ENCODE measurements at places on chromosomes 1 and 21.
A peak's percentile ranks its signal among the peaks of the same experiment; 100 is the strongest.

- peaks cover 13% of the 10 kb centered on the region for H3K36me3 ChIP-seq
- no peak overlapping the region for H3K27ac ChIP-seq
- DNase-seq = peak; percentile 70
- H3K4me1 ChIP-seq = no peaks in the 10 kb centered on the region
- no peak overlapping the region for H3K4me3 ChIP-seq
Observed at GRCh38 chr1:31335007-31335406, 37.9 kb downstream of the FABP3 start.

DNA sequence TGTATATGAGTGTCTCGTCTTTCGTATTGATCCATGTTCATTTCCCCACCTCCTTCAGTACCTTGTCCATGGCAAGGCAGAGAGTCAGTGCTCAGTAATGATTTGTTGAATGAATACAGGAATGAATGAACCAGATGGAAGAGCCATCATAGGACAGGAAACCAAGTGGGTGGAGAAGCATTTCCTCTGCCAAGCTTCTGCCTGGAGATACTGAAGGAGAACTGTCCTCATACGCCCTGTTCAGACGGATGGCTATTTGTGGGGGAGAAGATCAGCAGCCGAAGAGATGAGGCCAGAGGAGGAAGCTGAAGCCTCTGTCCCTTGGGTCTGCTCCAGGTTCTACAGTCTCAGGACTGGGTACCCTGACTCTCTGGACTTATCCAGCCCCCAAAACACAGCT is 5.8 kb downstream of the FAM43B start:
- DNase-seq = no peak
- H3K36me3 ChIP-seq = no peaks in the 10 kb centered on the region
- peaks cover 51% of the 10 kb centered on the region for H3K27me3 ChIP-seq
- peaks cover 5% of the 10 kb centered on the region for H3K4me1 ChIP-seq

GRCh38 chr1:180603223-180603849 is 28.5 kb upstream of the XPR1 start:
- H3K4me1 ChIP-seq = no peaks in the 10 kb centered on the region
- no peaks in the 10 kb centered on the region for H3K27me3 ChIP-seq
- H3K4me3 ChIP-seq = no peak overlapping the region
- H3K27ac ChIP-seq = no peak overlapping the region
- no peak for DNase-seq

DNA sequence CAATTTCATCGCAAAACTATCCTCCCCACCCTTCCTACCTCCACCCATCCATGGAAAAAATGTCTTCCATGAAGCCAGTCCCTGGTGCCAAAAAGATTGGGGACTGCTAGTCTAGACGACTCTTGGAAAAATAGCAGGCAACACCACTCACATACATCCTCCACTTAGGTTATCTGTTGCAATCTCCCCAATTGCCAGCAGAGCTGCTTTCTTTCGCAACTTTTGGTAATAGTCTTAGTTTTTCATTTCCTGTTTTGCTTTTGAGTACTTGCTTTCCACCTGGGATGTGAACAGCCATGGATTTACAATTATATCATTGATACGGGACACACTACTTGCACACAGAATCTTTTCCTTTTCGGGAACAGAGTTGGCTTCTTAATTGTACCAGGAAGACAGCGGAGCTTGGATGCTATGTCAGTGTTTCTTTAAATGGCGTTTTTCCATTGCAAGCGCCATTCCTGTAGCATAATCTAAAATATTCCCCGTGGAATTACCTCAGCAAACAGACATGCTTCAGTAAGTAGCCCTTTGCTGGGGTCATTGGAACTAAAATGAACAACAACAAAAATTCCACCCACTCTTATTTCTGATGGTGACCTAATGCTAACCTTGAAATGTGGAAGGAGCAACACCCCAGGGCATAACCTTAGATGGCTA is 183.3 kb upstream of the ADGRL2 start:
- no peaks in the 10 kb centered on the region for H3K36me3 ChIP-seq
- no peak overlapping the region for H3K4me3 ChIP-seq
- DNase-seq = no peak
- no peak overlapping the region for H3K27ac ChIP-seq
- H3K27me3 ChIP-seq = no peaks in the 10 kb centered on the region

- no peak for DNase-seq
- H3K27me3 ChIP-seq = no peaks in the 10 kb centered on the region
- peaks cover 42% of the 10 kb centered on the region for H3K4me1 ChIP-seq
- H3K4me3 ChIP-seq = peak overlapping the region; percentile 35
- H3K36me3 ChIP-seq = peaks cover 4% of the 10 kb centered on the region
Observed at GRCh38 chr21:45169682-45170081, 95.3 kb downstream of the ADARB1 start.

DNA sequence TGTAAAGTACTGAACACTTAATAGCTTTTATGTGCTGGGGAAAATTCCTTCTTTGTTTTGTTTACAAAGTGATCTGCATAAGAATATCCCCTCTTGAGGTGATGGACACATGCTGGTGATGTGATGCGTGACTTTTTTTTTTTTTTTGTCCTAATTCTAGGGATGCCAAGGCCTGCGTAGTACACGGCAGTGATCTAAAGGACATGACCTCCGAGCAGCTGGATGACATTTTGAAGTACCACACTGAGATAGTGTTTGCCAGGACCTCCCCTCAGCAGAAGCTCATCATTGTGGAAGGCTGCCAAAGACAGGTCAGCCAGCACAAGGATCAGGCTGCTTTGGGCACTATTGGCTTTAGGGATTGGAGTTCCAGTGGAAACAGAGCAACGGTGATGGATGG is 24.7 kb downstream of the ATP1A1 start:
- no peaks in the 10 kb centered on the region for H3K27me3 ChIP-seq
- H3K4me1 ChIP-seq = no peaks in the 10 kb centered on the region
- DNase-seq = no peak
- H3K36me3 ChIP-seq = peaks cover 83% of the 10 kb centered on the region

GRCh38 chr1:169733924-169734323 is at the start of gene SELE:
SELE (minus strand) TSS chr1:169734079; CDS start chr1:169733612, 467 bp downstream.
- H3K27me3 ChIP-seq = peaks cover 2% of the 10 kb centered on the region
- H3K36me3 ChIP-seq = no peaks in the 10 kb centered on the region
- H3K27ac ChIP-seq = no peak within 1 kb of the TSS

GRCh38 chr21:26683996-26684395 is 110.9 kb upstream of the CYYR1 start:
- no peaks in the 10 kb centered on the region for H3K4me1 ChIP-seq
- H3K4me3 ChIP-seq = no peak overlapping the region

- peaks cover 14% of the 10 kb centered on the region for H3K4me1 ChIP-seq
- peak; percentile 31 for DNase-seq
- H3K4me3 ChIP-seq = peak overlapping the region; percentile 56
Observed at GRCh38 chr1:90718411-90719329, 1.6 kb upstream of the BARHL2 start.

- no peak overlapping the region for H3K4me3 ChIP-seq
- no peaks in the 10 kb centered on the region for H3K4me1 ChIP-seq
- no peak overlapping the region for H3K27ac ChIP-seq
- DNase-seq = no peak
Observed at GRCh38 chr1:63784083-63784482, 10.3 kb downstream of the ROR1 start.

GRCh38 chr1:235136111-235136510 is 7.5 kb upstream of the TOMM20 start:
- no peak overlapping the region for H3K4me3 ChIP-seq
- H3K27ac ChIP-seq = no peak overlapping the region
- peaks cover 71% of the 10 kb centered on the region for H3K36me3 ChIP-seq

DNA sequence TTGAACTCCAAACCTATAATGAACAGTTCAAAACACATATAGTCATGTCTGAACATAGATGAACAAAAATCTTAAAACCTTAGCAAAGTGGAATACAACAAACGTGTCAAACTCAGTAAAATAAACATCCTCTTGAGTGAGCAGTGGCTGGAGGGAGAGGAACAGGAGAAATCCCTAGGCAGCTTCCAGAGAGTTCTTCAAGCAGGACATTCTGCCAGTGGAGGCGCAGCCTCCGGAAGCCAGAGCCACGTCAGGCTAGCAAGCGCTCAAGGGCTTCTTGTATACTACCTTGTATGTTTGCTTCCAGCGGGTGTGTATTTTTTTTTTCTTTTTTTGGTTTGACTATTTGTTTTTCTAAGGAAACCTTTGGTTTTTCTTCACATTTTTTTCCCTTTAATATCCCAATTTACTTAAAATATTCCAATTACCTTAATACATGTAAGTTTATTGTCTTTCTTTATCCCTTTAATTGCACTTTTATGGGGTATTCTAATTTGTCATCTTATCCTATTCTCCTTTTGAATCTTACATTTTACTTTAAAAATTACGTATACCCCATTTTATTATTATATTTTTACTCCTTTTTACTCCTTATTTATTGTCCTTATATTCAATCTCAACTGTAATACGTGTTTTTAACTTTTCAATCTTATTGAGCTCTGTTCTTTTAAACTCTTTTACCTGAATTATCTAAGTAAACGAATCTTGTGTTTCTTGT is 42.0 kb downstream of the COLGALT2 start:
- no peaks in the 10 kb centered on the region for H3K27me3 ChIP-seq
- no peaks in the 10 kb centered on the region for H3K36me3 ChIP-seq

DNA sequence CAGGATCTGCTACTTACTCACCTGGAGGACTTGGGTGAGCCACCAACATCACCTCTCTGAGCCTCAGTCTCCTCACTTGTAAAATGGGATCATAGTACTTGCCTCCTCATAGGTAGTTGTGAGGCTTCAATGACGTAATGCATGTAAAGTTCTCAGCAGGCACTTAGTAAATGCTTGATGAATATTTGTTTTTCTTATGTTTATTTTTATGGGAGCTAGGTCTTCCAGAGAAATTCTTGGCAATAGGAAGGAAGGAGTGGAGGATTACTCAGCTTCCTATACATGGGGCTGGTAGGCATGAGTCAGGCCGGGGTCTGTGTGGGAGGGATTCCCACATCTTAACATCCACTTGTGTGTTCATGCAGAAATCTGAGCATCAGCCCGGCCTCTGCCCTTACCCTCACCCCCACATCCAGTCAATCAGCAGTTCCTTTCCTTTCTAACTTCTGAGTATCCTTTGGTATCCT is 95.4 kb upstream of the USP24 start:
- no peak for DNase-seq
- H3K27me3 ChIP-seq = no peaks in the 10 kb centered on the region

DNA sequence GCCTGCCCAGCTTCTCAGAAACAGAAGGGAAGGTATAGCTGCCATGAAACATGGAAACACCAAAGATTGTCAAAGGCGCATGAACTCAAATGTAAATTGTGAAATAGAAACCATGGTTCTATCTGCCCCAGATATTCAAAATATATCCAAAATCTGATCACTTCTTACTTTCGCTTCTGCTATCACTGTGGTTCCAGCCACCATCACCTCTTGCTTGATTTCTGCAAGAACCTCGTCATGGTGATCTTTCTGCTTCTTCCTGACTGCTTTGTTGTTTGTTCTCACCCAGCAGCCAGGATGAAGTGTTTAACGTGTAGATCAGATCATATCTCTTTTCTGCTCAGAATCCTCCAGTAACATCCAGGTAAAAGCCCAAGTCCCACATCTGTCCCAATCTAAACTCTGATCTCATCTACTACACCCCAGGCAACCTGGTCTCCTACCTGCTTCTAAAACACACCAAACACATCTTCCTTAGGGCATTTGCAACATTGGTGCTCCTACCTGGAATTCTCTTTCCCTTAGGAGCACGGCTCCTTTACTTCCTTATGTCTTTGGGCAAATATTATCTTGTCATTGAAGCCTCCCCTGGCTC is 10.5 kb upstream of the LMO4 start:
- H3K4me3 ChIP-seq = no peak overlapping the region
- no peaks in the 10 kb centered on the region for H3K36me3 ChIP-seq
- H3K27me3 ChIP-seq = no peaks in the 10 kb centered on the region
- no peaks in the 10 kb centered on the region for H3K4me1 ChIP-seq
- no peak overlapping the region for H3K27ac ChIP-seq
- no peak for DNase-seq

DNA sequence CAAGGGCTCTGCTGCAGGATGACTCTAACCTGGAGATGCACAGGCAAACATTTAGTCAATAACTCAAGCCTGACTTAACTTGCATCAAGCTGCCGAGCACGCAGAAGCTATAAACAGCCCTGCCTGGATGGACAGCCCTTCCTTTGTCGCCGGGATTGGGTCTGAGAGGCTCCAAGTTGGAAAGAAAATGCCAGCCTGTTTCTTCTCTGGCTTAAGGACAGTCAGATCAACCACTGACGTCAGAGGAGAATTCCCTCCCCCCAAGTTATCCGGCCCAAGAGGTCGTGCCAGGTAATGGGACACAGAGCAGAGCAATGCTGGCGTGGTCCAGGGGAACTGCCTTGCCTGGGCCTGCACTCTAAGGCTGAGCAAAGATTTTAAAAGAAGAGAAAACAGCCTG is 27.1 kb upstream of the LRRC38 start:
- H3K27ac ChIP-seq = no peak overlapping the region
- H3K27me3 ChIP-seq = no peaks in the 10 kb centered on the region
- no peak for DNase-seq
- H3K36me3 ChIP-seq = no peaks in the 10 kb centered on the region
- H3K4me1 ChIP-seq = no peaks in the 10 kb centered on the region

GRCh38 chr1:237938553-237938952 is 47.8 kb upstream of the ZP4 start:
- no peaks in the 10 kb centered on the region for H3K27me3 ChIP-seq
- no peaks in the 10 kb centered on the region for H3K36me3 ChIP-seq
- H3K27ac ChIP-seq = no peak overlapping the region
- DNase-seq = no peak

DNA sequence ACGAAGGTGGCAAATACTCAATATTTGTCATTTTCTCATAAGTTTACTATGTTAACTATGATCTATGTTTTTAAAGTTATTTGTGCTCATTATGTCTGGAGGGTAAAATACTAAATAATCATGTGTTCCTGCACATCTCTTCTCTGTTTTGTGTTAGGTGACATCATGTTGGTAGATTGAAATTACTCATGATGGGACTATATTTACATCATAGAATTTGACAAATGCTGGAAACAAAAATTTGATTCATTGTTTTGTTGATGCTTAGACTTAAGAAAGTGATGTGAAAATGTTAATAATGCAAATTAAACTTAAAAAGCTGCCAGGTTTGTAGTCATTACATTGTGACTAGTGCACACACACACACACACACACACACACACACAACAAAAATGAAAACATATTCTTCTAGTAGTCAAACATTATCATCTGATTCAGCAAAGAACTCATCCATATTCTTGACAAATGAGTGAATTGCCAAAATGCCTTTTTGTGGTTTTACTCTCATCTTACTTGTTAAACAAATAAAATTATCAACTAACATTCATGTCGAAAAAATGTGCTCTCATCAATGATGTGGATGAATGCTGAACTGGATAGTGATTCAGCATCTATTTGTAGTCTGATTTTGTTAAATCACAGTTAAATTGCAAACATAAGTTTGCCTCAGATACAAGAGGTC is 870.7 kb downstream of the BRINP3 start:
- H3K27ac ChIP-seq = no peak overlapping the region
- no peaks in the 10 kb centered on the region for H3K36me3 ChIP-seq
- H3K4me1 ChIP-seq = no peaks in the 10 kb centered on the region
- H3K4me3 ChIP-seq = no peak overlapping the region
- no peak for DNase-seq

- no peaks in the 10 kb centered on the region for H3K4me1 ChIP-seq
- H3K27me3 ChIP-seq = peaks cover 2% of the 10 kb centered on the region
Observed at GRCh38 chr1:220511785-220512184, 16.2 kb upstream of the MARK1 start.

All from common myeloid progenitor, CD34-positive (primary cell).